SJSA1 (cell line): ENCODE measurements at places on chromosomes 5 and 9.
A peak's percentile ranks its signal among the peaks of the same experiment; 100 is the strongest.

- no peak for DNase-seq
These were observed 73.7 kb downstream of the ZNF366 start for GRCh38 chr5:72433522-72433921.

DNA sequence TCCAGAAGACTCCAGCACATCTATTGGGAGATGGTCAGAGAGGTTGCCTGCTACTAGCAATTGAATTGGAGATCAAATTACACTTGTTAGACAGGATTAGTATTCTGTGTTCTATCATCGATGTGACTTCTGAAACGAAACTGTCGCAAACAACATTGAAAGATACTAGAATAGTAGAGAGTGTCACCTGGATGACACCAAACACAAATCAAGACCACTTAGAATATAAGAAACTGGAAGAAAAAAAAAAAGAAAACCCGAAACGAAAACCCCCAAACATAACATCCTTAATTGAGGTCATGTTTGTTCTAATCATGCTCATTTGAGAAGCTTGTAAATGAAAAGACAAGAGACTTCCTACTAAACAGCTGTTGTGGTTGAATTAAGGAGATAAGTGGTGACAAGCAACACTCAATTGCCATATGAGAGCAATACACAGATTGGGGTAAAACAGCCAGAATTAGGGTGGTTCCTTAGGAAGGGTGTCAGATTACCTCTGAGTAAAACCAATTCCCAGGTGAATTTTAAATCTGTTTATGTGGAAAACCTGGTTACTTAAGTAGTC lies 97.6 kb downstream of the BASP1 start:
- no peak for DNase-seq

DNA sequence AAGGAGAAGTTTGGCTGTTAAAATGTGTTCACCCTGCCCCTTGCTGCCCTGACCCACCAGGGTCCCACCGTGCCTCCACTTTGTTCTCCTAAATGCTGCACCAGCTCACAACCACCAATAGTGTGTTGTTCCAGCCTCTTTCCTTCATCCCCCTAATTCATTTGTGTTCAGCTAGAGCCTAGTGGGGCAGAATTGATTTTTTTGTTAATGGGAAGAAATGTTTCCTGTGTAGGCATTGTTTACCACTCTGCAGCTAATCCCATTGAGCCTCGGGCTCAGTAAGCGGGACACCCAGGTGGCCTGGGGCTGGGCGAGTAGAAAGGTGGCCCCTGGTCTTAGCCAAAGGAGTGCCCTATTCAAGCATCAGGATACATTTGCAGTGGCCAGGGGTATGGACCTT lies 127.6 kb downstream of the MVB12B start:
- DNase-seq = no peak

DNA sequence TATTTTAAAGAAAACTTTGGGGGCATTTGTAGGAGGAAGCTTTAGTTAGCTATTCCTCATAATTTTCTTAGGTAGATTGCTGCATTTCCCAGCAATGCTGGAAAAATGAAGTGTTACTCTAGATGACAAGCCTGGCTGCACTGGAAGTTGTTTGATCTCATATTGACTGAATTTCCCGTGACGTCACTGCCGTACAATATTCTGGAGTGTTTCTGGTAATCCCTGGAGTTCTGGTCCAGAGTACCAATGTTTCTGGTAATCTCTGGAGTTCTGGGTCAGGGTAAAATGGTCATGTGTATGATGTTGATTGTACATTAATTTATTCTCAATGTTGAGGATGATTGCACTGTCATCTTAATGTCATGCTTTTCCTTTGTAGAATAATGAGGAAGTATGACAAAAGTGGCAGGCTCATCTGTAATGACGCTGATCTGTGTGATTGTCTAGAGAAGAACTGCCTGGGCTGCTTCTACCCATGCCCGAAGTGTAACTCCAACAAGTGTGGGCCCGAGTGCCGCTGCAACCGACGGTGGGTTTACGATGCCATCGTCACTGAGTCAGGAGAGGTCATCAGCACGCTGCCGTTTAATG lies 26.2 kb downstream of the ARL14EPL start:
- DNase-seq = no peak

- peak; percentile 68 for DNase-seq
These were observed 56.5 kb upstream of the SPATA31D4 start for GRCh38 chr9:81871695-81872094.

DNA sequence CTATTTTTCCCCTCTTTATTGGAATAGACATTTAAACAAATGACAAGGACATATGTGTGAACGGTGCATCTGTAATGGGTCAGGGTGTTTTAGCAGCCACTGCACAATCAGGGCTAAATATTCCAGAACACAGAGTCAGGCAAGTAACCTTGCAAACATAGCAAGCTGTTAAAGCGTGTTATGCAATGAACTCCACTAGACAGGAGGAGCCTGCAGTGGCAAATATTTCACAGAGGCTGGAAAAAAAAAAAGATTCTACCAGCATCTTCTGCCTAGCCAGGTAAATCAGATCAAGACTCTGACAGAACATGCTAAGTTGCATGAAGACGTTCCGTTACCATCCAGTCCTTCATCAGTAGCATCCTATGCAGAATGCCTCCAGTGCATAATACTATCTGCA lies 171.8 kb downstream of the SEMA5A start:
- no peak for DNase-seq

- peak; percentile 25 for DNase-seq
These were observed 289.7 kb upstream of the SEMA6A start for GRCh38 chr5:116864157-116864837.

DNA sequence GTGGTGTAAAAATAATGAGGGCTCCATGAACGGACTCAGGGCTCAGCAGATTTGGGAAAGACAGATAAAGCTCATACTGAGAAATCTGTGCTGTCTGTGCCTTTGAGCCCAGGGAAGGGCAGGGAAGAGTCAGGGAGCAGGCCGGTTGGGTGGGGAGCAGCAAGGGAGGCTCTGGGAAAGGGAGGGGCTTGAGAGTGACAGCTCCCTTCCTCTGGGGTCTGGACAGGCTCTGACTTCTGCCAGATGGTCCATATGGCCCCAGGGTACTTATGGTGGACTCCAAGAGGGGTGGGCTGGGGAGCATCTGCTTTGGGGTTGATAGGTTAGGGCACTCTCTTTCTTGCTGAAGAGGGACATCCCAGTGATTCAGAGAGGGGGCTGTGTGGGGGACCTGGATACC lies 2.1 kb downstream of the NPR2 start:
- no peak for DNase-seq

DNA sequence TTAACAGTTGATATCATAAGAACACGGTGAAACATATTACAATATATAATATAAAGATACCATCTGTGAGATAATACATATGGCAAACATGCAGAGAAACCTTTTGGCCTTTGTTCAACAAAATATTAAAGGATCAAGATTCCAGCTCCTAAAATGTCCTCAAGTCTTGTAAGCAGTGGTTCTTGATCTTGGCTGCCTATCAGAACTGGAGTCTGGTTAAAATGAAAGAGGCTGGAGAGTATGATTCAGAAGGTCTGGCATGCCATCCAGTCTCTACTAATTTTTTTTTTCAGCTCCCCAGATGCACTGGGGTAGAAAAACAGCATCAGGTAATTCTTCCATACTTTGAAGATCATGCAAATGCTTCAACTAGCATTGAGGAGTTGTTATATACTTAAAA lies 83.2 kb downstream of the TNC start:
- DNase-seq = no peak

DNA sequence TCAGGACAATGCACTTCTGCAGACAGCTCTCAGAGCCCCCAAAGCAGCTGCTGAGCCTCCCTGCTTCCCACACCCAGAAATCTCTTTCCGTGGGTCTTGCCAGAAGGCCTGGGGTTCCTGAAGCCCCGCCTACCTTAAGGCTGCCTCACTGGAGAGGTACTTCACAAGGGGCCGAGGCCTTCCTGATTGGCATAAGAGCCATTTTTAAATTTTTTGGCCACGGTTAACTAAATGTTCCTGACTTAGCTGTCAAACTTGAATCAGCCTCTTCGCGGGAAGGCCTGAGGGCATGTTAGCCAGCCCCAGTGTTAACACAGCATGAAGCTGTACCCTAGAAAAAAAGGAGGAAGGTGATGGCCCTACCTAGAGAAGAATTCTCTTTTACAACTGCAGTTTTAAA lies 20.7 kb upstream of the EPB41L4B start:
- DNase-seq = no peak

DNA sequence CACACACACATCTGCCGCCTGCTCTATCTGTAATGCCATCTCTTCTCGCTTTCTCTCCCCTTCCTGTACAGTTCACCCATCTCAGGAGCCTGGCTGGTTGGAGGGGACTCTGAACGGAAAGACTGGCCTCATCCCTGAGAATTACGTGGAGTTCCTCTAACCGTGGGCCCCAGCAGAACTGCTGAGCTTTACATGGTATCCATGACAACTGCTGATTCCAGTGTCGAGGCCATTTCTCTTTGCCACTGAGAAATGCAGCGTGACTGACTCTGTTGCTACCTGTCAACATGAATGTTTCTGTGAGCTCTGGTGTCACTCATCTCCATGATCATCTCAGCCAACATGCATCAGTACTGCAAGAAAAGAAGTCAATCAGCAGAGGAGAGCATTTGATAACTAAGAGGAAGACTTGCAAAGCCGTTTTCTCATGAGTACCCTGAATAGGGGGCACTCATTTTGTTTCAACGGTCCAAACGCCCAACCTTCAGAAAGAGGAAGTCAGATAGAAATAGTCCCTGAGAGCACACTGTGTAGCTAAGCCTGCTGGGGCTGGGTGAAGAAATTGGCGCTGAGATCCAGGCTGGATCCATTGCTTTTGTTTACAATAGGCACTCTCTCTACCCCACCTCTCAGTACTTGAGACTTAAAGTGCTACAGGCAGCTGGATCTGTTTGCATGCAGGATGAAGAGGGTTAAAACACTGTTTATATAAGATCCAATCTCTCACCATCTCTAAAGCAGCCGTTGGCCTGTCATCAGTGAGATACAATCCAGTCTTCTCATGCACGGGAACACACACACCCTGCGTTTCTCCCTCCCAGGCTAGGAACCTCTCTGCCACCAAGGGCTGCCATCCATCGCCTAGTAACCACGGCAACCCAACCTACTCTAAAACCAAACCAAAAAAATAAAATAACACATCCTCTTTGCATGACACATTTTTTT lies 180.9 kb downstream of the NR3C1 start:
- DNase-seq = no peak

DNA sequence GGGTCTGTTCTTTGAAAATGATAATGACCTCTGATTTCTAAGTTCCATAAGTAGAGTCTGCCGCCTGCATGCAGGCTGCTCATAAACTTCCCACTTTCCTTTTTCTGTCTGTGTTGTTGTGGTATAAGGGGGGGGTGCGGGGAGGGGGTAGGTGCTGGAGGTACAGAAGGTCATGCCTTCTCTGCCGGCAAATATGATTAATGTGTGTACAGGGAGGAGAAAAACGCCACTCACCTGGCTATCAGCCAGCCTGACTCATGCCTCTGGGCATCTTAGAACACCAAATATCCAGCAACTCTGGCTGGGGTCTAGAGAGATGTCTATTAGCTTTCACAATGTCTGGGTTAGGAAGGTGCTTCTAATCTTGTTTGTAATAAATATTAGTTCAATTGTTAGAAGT lies 128.3 kb downstream of the EFNA5 start:
- peak; percentile 79 for DNase-seq

GRCh38 chr9:91150998-91151717 lies 210.6 kb downstream of the AUH start:
- no peak for DNase-seq

- no peak for DNase-seq
These were observed 146.3 kb upstream of the RGMB start for GRCh38 chr5:98627121-98627520.

DNA sequence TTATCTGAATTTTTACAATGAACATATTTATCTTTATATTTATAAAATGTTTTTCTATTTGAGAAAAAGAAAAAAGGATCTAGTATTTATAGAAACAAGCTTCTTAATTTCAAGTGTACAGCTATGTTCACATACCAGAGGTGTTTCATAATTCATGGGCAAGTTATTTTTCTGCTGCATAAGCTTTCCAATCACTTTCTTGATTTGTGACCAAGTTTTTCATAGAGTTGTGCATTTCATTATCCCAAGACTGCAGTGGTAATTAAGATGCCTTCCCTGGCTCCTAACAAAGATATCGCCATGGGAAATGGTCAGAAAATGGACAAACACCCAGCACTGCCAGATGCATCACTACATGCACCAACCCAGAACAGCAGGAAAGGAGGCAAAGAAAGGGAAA lies 124.6 kb downstream of the GNAQ start:
- no peak for DNase-seq

DNA sequence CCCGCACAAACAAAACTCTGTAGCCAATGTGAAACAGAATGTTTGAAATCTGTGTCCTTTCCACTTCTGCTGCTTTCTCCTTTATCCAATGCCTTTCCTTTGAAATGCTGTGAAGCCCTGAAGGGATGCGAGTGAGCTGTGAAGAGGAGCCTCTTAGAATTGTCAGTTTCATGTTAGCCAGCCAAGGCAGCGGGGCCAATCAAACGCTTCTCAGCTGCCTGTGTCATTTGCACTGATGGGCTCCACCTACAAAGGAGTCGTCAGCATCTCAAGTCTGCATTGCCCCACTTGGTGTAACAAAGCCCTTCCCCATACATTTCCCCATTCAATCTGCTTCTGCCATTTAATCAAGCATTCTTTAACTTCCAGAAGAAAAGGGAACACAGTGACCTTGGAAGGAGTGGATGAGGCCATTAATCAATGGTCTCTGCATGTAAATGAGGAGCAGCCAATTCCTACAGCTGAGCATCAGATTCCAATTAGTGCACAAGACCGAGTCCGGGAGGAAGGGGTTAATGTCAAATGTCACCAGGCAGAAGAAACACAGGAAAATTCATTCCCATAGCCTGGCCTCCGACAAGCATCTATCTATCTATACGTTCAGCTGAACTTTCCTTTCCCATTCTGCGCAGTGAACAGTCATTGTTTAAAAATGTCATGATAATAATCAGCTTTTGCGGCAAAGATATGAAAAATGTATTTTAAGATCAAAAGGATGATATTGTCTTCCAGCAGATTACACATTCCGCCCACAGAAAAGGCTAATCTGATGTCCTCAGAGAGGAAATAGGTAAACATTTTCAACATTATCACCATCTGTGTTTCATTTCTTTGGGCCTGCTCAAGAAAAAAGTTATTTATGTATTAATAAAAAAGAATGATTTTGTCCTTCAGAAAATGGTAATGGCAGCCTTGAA lies 154.6 kb downstream of the FSTL4 start:
- DNase-seq = no peak

DNA sequence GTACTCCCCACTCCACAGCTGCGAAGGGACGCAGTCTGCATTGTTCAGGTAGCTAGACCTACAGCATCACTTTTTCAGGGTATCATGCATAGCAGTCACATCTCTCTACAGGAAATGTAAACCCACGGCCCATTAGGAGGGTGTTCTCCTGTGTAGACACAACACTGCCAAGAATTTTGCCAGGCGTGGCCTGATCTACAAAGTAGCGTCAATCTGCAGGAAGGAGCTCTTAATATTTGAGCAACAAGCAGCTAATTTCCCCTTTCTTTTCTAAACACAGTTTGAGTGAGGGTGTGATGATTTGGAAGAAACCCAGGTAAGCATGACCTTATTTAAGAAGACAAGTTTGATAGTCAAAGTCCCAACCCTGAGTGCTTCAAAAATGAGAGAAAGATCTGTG lies 419.0 kb downstream of the GADD45G start:
- no peak for DNase-seq

GRCh38 chr5:123965626-123966025 lies 453.6 kb downstream of the CSNK1G3 start:
- no peak for DNase-seq

- DNase-seq = no peak
These were observed 112.6 kb upstream of the RASA1 start for GRCh38 chr5:87155106-87155505.
